ENCODE measurements at places on chromosomes 6 and 20.

- no peak for DNase-seq
Observed at GRCh38 chr6:24982231-24982630, 46.5 kb upstream of the RIPOR2 start.

- no peak for DNase-seq
Observed at GRCh38 chr6:147000545-147001488, 203.4 kb upstream of the STXBP5 start.

GRCh38 chr6:84539122-84539856 is 225.1 kb downstream of the TBX18 start:
- no peak for DNase-seq

- no peak for DNase-seq
Observed at GRCh38 chr20:60167812-60168211, 209.6 kb downstream of the CDH26 start.

GRCh38 chr6:159590835-159591234 is 102.2 kb downstream of the SOD2 start:
- DNase-seq: no peak

DNA sequence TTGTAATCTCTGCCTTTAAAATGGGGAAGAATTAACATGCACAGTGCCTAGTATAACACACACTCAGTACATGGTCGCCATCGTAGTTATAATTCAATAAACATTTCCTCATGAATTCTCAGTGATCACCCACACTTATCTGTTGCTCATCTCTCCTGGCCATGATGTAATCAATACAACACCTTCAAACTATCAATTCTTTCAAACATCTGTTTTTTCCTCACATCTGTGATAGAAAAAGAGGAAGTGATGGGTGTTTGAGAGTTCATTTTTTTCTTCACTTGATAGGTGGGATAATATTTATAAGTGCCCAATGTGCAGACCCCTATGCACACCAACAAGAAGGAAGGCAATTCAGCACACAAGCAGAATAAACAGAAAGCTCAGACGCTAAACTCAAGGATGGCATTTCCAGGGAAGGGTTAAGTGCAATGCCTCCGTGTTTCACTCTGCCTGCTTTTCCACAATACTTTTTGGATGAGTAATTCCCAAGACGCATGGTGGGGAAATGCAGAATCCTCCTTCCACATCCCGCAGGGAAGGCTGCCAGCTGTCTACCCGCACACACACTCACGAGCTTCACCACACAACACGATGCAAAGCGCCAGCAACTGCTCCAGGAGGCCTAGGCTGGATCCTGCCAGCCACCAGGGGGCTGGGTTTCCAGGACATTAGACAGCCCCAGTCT is 100.3 kb downstream of the GMPR start:
- DNase-seq: no peak

GRCh38 chr6:147805155-147805554 is 296.7 kb downstream of the SAMD5 start:
- DNase-seq: no peak

DNA sequence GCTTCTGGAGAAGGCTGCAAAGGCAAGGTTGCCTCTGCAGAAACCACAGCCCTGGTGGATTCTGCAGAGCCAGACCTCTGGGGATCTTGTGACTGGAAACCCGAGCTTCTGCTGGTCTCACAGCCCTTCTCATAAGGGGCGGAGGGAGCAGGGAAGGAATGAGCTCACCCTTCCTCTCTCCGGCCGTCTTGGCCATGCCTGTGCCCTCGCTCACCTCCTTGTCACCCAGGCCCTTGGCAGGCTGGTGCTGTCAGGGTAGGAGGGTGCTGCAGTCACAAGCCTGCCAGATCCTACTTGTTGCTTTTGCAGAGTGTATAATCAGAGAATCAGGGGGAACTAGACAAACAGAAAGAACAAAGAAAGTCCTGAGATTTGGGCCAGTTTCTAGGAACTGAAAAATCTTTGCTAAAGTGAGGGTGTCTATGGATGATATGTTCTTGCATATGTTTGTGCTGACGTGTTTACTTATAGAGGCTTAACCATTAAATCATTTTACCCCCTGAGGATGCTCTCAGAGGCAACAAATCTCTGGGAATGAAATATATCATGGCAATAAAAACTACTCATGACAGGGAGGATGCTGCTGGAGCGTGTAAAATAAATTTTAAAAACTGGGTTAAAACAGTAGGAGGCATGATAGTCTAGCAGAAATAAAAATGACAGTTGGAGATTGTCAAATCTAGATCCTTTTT is 244.9 kb upstream of the SOX4 start:
- DNase-seq: no peak

- DNase-seq: no peak
Observed at GRCh38 chr6:63530182-63530581, 42.1 kb upstream of the LOC128125822 start.

DNA sequence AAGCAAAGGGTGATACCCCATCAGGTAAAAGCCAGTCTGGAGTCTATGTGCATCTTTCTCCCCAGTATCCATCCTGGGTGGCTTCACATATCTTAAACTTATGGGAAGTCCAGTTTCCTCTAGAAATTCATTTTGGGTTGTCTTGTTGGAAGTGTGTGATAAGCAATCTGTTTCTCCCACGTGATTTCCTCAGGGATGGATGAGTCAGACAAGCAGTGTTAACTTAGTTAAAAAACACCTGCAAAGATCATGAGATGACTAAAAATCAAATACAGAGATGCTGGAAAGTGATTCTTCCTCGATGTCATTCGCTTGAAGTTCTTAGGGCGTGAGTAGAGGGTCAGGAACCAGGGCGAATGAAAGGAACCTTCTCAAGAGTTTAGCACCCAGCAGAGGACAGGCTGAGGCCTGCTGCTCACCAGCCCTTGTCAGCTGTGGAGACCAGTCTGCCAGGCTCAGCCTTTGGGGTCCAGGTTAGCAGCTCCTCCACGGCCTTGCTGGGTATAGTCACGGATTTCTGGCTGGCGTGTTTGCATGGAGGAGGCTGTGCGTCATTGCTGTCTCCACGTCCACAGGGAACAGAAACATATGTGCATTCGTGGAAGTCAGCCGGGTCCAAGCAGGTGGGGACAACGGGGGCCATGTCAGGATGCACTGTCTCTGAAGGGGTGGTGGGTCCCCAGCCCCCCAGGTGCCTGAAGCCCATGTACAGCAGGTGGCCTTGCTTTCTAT is 2.8 kb upstream of the PNPLA1 start:
- DNase-seq: no peak

All from stimulated activated CD4-positive, alpha-beta T cell treated with anti-CD3 and anti-CD28 coated beads, Interleukin-4, amount 100 ng/mL, for 48 hours (primary cell).